ENCODE measurements at places on chromosomes 1 and 21. TPM values are rescaled to one million over a fixed set of nuclear protein-coding genes. Genes with fewer than 3 reads are reported as not detected.

DNA sequence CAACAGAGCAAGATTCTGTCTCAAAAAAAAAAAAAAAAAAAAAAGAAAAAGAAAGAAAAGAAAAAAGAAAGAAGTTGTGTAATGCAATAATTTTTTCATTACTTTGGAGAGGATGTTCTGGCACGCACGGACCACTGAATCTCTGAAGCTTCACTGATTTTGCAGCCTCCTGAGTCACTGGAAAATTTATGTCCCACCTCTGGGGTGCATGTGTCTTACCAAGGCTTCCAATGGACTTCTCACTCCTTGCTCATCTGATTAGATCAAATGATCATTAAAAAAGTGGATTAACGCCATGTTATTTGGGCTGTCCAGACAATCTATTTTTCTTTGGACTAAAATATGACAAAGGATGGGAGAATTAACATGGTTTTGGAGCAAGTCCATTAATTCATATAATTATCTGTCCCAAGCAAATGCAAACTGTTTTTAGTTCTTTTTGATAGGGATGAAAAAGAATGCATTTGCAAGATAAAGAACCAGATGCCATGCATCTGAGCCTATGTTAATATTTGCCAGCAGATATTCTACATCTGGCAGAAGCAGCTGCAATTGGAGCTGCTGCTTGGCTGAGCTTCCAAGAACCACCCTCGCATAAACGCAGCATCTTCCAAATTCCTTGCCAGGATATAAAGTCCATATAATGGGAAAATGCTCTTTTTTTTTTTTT is 10.1 kb upstream of the MAP1LC3C start:
- no peak overlapping the region for H3K4me3 ChIP-seq
- no peaks in the 10 kb centered on the region for H3K36me3 ChIP-seq
- no peaks in the 10 kb centered on the region for H3K27me3 ChIP-seq

- H3K4me1 ChIP-seq = peaks cover 6% of the 10 kb centered on the region
- H3K4me3 ChIP-seq = peak overlapping the region; percentile 34
- H3K27me3 ChIP-seq = peaks cover 2% of the 10 kb centered on the region
- H3K27ac ChIP-seq = peak overlapping the region; percentile 21
Measured at GRCh38 chr1:87131809-87132283, 196.8 kb upstream of the LMO4 start.

DNA sequence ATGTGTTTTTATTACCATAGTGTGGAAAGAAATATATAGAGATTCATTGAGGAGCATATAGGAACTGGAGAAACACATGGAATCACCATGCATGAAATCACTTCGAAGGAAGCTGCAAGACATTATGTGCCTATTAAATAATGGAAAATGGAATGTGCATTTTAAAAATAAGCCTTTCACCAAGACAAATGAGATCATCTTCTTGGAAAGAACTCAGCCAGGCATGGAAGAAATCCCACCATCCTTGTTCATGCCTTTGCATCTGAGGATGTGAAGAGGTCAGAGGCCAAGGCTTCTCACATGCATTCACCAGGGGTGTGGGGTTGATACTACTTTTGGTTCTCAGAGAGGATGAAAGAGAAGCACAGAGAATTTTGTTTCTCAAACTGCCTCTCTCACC is 50.0 kb downstream of the C1orf198 start:
- H3K36me3 ChIP-seq = no peaks in the 10 kb centered on the region
- H3K4me3 ChIP-seq = no peak overlapping the region
- DNase-seq = no peak
- H3K4me1 ChIP-seq = no peaks in the 10 kb centered on the region

GRCh38 chr1:117301901-117302300 is 65.3 kb upstream of the MAN1A2 start:
- H3K4me3 ChIP-seq = no peak overlapping the region
- H3K27ac ChIP-seq = no peak overlapping the region
- peaks cover 6% of the 10 kb centered on the region for H3K27me3 ChIP-seq
- no peaks in the 10 kb centered on the region for H3K4me1 ChIP-seq
- no peak for DNase-seq

DNA sequence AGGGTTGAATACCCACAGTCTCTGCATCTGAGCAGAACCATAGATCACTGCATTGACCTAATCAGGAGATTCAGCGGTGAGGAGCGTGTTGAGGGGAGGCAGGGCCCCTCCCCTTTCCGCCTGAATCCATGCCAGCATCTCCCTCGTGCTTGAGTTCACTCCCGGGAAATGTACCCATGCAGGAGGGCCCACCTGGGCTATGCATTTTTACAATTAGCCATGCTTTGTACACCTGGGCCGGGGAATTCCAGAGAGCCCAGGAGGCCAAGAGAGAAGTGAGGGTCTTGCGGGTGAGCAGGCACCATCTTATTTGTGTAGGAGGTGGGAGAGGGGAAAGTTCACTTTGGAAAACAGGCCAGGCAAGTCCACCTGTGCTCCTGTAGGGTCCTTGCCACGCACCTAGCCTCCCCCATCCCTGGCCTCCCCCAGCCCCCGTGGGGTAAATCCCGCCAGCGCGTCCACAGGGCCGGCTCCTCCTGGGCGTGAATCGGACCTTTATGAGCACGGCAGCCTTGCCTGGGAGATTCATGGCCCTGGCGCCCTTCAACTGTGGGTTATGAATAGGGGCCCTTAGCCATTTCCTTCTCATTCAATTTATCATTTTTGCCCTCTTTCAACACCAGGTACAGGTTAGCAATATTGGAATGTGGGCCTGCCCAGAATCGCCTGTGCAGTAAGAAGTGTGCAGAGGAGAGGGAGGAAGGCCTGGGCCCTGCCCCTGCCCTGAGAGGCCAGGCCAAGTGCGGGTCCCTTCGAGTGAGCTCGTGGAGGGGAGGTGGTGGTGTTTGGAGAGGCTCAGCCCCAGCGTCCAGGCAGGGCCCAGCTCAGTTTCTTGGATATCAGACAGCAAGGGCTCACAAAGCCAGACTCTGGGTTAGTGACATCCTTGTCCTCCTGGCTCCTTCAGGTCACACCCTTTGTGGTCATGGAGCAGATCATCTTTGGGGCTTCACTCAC is 84.4 kb upstream of the ACTRT2 start:
- no peak overlapping the region for H3K27ac ChIP-seq
- no peak for DNase-seq
- H3K27me3 ChIP-seq = no peaks in the 10 kb centered on the region
- no peak overlapping the region for H3K4me3 ChIP-seq
- no peaks in the 10 kb centered on the region for H3K4me1 ChIP-seq

GRCh38 chr1:213973129-213973528 is 14.6 kb upstream of the PROX1 start:
- no peak for DNase-seq
- H3K4me1 ChIP-seq = no peaks in the 10 kb centered on the region
- peaks cover 6% of the 10 kb centered on the region for H3K27me3 ChIP-seq
- no peak overlapping the region for H3K27ac ChIP-seq
- no peaks in the 10 kb centered on the region for H3K36me3 ChIP-seq
- no peak overlapping the region for H3K4me3 ChIP-seq

DNA sequence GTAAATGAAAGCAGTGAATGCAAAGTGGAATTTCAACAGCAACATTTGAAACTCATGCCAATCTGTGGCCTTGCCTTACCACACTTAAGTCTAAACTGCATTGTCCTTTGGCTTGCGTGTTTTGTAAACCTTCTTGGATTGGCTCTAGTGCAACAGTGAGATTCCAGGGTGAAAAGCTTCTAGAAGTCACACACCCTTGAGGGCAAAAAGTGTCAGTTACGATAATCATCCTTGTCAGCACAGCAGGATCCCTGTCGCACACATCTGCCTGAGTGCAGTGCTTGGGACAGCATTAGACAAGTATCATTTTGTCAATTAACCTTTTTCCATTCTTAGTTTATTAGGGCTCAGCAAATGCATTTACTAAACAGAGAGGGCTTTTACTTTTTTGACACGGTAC is 243.4 kb upstream of the PTBP2 start:
- no peak overlapping the region for H3K27ac ChIP-seq
- no peaks in the 10 kb centered on the region for H3K27me3 ChIP-seq
- no peak for DNase-seq
- H3K36me3 ChIP-seq = no peaks in the 10 kb centered on the region
- no peak overlapping the region for H3K4me3 ChIP-seq

The FAM78B gene
- 0.28 TPM for total RNA-seq

The AIRE gene
- total RNA-seq = not detected

The NCAM2 gene
- total RNA-seq = 5.0 TPM

The RGS18 gene
- 0.18 TPM for total RNA-seq

Data from IMR-90 (cell line).